ENCODE measurements at places on chromosomes 2 and 18.

GRCh38 chr18:3667255-3668137 is 217.5 kb downstream of the TGIF1 start:
- peak; percentile 22 for DNase-seq

GRCh38 chr2:179265082-179265510 is 464 bp upstream of the SESTD1 start:
- no peak for DNase-seq

DNA sequence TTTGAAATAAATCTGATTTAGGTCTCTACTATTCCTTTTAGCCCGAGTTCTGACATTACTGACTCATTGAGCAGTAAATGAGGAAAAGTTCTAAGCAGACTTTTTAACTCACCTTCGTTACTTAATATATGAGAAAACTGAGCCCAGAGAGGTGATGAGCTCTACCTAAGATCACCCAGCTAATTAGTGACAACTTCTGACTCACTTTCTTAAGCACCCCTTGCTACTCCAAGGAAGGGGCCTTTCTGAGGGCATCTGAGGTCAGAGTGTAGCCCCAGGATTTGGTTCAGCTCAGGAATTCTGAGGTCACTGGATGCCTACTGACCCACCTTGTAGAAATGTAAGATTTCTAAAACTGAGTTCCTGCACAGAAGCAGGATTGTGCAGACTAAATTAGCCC is 102.2 kb upstream of the FZD5 start:
- DNase-seq = no peak

- DNase-seq = peak; percentile 28
Measured at GRCh38 chr18:1914489-1914888, 656.8 kb downstream of the METTL4 start.
